ENCODE measurements at places on chromosomes 6 and 20. TPM values are rescaled to one million over a fixed set of nuclear protein-coding genes. Genes with fewer than 3 reads are reported as not detected.

Gene EYS
- total RNA-seq, result under 0.01 TPM

Gene BPI
- total RNA-seq, result not detected

Gene BEND6
- 33.3 TPM for total RNA-seq

Gene BFSP1
- 1.3 TPM for total RNA-seq

Gene HCRTR2
- total RNA-seq, result not detected

Gene CASS4
- 0.11 TPM for total RNA-seq

Gene ADGRB3
- 0.13 TPM for total RNA-seq

Gene F13A1
- total RNA-seq, result 0.54 TPM

Gene GHRH
- not detected for total RNA-seq

Gene SAMD3
- 0.39 TPM for total RNA-seq

Gene FLRT3
- total RNA-seq, result 0.13 TPM

Gene OPRM1
- total RNA-seq, result not detected

Gene SEC63
- 44.2 TPM for total RNA-seq

Gene SNX3
- total RNA-seq, result 291 TPM

Gene PTK6
- 0.13 TPM for total RNA-seq

Gene HRH3
- total RNA-seq, result not detected

Gene PRSS35
- 2.9 TPM for total RNA-seq

Gene MYMX
- not detected for total RNA-seq

Gene PEX3
- 25.4 TPM for total RNA-seq

Gene SEMG1
- total RNA-seq, result not detected

Gene FAM209B
- 0.52 TPM for total RNA-seq

Gene PBOV1
- not detected for total RNA-seq

Gene B3GALT4
- 7.6 TPM for total RNA-seq

Gene CRISP2
- not detected for total RNA-seq

Gene CTAGE9
- not detected for total RNA-seq

Gene GTSF1L
- not detected for total RNA-seq

Gene TBXT
- not detected for total RNA-seq

Gene MTHFD1L
- total RNA-seq, result 70.8 TPM

Gene DNAH8
- total RNA-seq, result under 0.01 TPM

Gene ASIP
- total RNA-seq, result not detected

Gene DDX43
- total RNA-seq, result 2.8 TPM

Gene DOK5
- total RNA-seq, result 31.6 TPM

Gene RNF8
- 22.3 TPM for total RNA-seq

Gene FBXO9
- total RNA-seq, result 58.9 TPM

Gene NELFCD
- 42.6 TPM for total RNA-seq

Gene HLA-DPB1
- total RNA-seq, result 21.0 TPM

Gene WFDC12
- not detected for total RNA-seq

Gene FRMD1
- total RNA-seq, result not detected

Gene PRELID3B
- total RNA-seq, result 48.1 TPM

Gene RBM24
- 0.39 TPM for total RNA-seq

Gene ELOVL2
- 0.22 TPM for total RNA-seq

Gene MOG
- not detected for total RNA-seq

Gene SLC22A23
- total RNA-seq, result 8.8 TPM

Gene OXT
- not detected for total RNA-seq

Gene AVP
- not detected for total RNA-seq

Gene FRK
- total RNA-seq, result 1.0 TPM

Gene MLN
- total RNA-seq, result not detected

Gene BTN1A1
- total RNA-seq, result not detected

Gene OPN5
- not detected for total RNA-seq

Gene RALY
- total RNA-seq, result 54.9 TPM

Gene MYL9
- 75.1 TPM for total RNA-seq

Gene MDFI
- 4.0 TPM for total RNA-seq

Gene LRFN2
- total RNA-seq, result not detected

Gene MOCS1
- total RNA-seq, result 22.3 TPM

Gene PHACTR3
- total RNA-seq, result not detected
